ENCODE measurements at places on chromosomes 6 and 20. TPM values are rescaled to one million over a fixed set of nuclear protein-coding genes. Genes with fewer than 3 reads are reported as not detected.

DNA sequence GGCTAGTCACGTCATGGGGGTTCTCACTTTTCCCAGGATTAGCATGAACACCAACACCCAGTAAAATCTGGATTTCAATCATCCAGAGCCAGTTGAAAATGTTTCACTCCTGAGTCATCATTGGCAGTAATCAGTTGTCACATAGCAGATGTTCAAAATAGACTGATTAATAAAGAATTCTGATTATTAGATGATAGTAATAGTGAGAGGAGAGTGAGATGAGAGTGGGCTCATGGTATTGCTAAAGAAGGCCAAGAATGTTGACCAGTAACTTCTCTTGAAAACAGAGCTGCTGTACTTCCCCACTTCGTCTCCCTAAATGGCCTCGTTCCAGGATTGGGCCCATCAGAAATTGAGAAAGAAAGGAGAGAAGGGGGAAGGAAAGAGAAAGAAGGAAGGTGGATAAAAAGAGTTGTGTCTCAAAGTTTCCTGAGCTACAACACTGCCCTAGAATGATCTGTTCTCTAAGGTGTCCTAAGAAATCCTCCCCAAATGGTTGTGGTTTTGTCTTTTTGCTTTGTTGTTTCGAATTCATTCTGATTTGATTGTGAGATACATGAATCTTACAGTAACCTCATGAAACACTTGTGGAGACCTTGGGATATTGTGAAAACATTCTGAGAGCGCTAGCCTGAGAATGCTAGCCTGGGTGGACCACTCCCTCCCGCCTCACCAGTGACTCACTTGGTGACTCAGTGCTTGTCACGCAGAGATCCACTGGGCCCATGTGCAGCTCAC, 502.2 kb upstream of the JARID2 start:
- DNase-seq: peak; percentile 29

- no peak for DNase-seq
Observed at GRCh38 chr20:24729896-24730605, 219.0 kb upstream of the CST7 start.

DNA sequence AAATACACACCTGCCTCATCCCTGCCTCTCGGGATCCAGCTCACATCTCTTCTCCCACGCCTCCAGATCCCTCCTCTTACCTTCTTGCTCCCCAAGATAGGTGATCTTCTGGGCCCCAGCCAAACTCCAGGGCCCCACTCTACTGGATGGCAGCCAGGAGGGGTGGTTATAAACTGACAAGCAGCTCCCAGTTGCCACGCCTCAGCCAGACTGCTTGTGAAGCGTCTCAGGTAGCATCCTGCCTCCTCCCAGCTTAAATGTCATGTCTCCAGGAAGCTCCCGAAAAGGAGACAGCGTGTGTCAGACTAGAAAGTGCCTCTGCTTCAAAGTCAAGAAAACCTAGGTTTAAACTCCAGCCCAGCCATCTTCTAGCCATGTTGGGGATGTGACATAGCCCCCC, 114.1 kb downstream of the LRFN2 start:
- no peak for DNase-seq

GRCh38 chr6:30883685-30884520, at the start of gene DDR1:
Gene DDR1, plus strand, starts transcription at chr6:30884519. Its CDS starts 4,211 bp downstream, at chr6:30888730.
- peak; percentile 81 for DNase-seq

GRCh38 chr6:123223461-123223860, 227.4 kb downstream of the CLVS2 start:
- no peak for DNase-seq

- DNase-seq: no peak
Observed at GRCh38 chr6:129402244-129402643, 307.7 kb downstream of the ARHGAP18 start.

- DNase-seq: peak; percentile 37
Observed at GRCh38 chr6:110874880-110875547, 429 bp downstream of the AMD1 start.

GRCh38 chr20:63496596-63497120, 2.2 kb downstream of the EEF1A2 start:
- DNase-seq: no peak

DNA sequence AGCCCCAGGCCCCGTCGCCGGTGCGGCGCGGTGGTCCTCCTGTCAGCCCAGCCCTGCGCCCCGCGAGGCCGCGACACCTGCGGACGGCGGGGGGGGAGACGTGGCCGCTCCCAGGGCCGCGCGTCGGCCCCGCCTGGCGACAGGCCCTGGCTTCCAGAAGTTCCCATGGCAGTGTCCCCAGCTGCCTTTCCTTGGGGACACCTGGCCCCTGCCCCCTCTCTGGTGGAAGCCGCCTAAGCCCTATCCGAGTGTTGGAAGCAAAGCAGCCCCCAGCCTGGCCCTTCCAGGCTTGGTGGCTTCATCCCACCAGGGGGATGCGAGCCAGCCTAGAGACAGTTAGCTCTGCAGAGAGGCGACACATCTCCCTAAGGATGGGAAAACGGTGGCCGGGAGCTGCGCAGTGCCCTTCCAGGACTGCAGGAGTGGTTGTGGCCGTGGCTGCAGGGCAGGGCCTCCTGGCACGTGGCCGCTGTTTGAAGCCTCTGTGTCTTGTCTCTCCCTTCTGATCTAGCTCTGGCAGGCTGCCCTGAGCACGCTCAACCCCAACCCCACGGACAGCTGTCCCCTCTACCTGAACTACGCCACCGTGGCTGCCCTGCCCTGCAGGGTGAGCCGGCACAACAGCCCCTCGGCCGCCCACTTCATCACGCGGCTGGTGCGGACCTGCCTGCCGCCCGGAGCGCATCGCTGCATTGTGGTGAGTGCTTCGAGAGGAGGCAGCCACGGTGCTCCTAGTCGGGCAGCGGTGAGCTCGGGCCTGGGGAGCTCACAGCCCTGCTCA, 816 bp downstream of the NPEPL1 start:
- peak; percentile 35 for DNase-seq

- DNase-seq: no peak
Observed at GRCh38 chr6:40848038-40848437, 191.0 kb downstream of the UNC5CL start.

DNA sequence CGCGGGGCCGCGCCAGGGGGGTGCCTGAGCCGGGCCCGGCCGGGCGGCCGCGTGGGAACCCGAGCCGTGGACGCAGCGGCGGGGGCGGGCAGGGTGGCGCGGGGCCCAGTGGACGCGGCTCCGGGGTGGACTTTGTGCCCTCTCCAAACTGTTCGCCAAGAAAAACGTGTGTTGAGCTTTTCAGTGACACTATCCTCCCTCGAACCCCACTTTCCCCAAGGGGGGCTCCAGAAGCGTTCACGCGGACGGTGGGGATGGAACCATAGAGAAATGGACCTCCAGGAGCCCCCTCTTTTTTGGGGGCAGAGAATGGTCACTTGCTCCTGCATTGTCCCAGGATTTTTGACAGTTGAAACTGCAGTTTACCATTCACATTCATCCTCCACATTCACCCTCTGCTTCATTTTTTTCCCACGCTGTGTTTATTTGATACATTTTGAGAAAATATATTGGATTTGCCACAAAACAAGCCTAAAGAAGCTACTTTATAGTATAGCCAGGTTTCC, 2.9 kb upstream of the HIVEP1 start:
- DNase-seq: no peak

DNA sequence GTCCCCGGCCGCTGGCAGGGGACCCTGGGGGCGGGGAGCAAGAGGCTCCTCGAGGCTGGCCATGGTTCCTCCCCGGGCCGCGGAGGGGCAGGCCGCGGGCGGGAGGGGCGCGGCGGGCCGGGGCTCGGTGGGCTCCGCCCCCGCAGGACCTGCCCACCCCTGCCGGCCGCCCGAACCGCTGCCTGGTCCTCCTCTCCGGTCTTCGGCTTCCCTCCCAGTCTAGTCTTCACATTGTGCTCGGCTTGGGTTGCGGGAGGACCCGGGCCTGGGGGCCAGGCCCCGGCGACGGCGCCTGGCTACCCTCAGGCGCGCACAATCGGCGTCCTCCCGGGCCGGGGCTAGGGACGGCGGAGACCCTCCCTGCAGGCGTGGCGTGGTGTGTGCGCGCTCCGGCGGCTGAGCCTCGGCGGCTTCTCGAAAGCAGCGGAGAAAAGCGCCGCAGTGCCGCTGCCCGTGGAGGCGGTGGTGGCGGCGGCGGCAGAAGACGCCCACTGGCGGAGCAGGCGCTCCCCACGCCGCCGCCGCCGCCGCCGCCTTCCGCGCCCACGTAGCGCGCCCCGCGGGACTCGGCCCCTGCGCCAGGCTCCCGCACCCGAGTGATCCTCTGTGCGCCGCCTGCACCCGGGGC, at the start of gene PDE10A:
Gene PDE10A, minus strand, starts transcription at position 493 of the 628 bp plus-strand sequence. Its CDS starts 430 bp downstream, at position 63.
- DNase-seq: peak; percentile 84

DNA sequence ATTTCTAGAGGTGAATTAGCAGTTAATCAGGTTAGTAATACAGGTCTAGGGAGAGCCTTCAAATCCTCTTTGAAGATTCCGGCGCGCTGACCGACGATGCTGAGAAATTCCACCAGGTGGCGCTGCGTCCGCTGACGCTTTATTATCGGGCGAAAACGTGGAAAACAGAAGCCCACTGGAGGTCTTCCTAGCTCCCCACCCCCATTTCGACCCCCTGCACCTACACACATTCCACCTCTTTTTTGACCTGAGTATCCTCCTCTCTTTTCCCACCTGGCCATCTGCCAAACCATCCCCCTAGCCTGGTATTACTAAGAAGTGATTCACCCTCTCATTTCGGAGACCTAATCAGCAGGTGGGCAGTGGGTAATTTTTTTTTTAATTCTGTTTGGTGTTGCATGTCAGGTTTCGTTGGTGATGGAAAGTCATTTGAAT, 65.4 kb upstream of the RIN2 start:
- DNase-seq: peak; percentile 63

GRCh38 chr6:70310063-70310694, 7.3 kb upstream of the COL9A1 start:
- no peak for DNase-seq

LGSN gene
- total RNA-seq: not detected

SIRPA gene
- total RNA-seq: 25.5 TPM

PNPLA1 gene
- not detected for total RNA-seq

DYNLT1 gene
- 126 TPM for total RNA-seq

MEI4 gene
- 0.52 TPM for total RNA-seq

PSMB9 gene
- total RNA-seq: 13.4 TPM

BCAS4 gene
- 2.1 TPM for total RNA-seq
